ENCODE measurements at places on chromosomes 2 and 18.

- DNase-seq: no peak
Measured at GRCh38 chr18:31723639-31723989, 37.1 kb downstream of the SLC25A52 start.

DNA sequence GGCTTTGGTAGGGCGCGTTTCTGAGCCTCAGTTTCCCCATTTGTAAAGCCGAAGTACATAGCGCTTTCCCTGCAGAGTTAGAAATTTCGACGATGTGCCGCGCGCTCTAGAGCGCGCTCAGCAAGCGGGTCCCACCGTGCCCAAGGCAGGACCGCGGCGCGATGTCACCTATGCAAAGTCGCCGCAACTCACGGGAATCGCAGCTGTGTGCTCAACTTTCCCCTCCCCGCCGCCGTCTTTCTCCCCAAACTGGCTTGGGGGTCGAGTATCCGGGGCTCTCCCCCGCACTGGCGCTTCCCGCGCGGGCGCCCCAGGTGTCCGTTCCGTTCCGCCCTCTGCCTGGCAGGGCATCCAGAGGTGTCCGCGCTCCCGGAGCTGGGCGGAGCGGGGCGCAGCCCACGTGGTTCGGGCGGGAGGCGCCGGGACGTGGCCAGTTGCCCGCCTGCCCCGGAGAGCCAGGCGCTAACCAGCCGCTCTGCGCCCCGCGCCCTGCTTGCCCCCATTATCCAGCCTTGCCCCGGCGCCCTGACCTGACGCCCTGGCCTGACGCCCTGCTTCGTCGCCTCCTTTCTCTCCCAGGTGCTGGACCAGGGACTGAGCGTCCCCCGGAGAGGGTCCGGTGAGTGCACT, at the start of gene MLPH:
Gene MLPH, plus strand, starts transcription at position 433 of the 630 bp plus-strand sequence. CDS start 6,176 bp downstream, outside the sequence.
- no peak for DNase-seq

GRCh38 chr2:134336352-134336751, 82.5 kb downstream of the MGAT5 start:
- DNase-seq: no peak

- DNase-seq: no peak
Measured at GRCh38 chr18:4986677-4987076, 210.4 kb downstream of the AKAIN1 start.

- no peak for DNase-seq
Measured at GRCh38 chr18:75052475-75052874, 156.5 kb downstream of the PTGR3 start.

DNA sequence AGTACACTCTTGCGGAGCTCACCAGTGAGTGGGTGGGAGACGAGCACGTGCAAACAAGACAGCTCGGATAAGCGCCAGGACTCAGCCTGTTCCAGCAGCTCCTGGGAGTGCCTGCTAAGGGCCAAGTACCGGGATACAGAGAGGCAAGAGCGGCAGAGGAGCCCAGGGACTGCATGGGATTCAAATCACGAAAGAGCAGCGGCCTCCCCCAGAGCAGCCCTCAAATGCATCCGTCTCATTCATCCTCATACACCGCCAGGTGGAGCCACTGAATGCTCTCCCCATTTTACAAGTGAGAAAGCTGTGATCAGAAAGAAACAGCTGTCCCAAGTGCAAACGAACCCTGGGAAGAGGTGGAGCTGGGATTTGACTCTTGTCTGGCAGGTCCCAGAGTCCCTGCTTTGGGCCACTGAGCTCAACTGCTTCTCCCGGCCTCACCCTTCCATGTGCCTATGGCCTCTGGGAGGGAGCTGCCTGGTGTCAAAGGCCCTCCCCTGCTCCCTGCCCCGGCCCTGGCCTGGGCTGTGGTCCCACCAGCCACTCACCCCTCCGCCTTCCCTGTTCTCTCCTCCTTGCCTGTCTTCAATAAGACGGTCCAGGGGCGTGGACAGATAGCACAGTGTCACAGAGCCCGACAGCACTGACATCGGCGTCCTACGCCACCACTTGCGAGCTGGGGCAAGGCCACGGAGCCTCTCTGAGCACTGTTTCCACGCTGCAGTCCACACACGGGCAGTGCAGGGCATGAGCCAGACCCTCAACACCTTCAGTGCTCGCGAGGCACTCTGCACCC, 72.8 kb upstream of the TAF1B start:
- peak; percentile 77 for DNase-seq

DNA sequence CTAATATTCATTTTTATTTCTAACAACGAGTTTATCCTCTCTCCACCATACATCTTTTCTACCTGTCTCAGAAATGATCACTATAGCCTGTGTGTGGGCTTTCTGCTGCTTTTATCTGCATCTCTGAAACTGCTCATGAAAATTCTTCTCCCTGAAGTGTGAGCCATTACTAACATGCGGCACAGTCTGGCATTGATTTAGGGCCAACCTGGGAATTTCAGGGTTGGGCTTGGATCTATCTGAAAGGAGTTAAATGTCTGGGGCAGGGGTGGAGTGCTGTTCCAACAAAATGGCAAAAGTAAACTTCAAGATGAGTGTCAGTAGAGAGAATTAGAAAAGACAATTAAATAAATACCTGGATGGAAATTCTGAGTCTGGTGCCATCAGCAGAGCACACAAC, 198.2 kb upstream of the OSR1 start:
- DNase-seq: no peak

DNA sequence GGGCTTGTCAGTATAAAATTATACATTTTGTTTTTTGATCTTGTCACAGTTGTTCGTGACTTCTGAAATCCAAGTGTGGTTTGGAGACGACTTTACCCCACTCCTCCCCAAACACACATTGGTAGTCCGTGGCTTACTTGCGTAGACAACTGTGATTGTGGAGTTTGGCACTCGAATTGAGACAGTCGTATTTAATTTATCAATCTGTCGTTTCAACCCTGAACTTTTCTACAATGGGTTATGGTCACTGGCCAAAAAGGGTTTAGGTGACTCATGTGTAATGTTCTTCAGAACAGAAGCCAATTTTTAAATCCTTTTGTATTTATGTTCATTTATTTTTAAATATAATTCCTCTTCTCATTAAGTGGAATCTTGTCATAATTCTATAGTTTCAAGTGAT, 129.9 kb downstream of the SPTBN1 start:
- no peak for DNase-seq

DNA sequence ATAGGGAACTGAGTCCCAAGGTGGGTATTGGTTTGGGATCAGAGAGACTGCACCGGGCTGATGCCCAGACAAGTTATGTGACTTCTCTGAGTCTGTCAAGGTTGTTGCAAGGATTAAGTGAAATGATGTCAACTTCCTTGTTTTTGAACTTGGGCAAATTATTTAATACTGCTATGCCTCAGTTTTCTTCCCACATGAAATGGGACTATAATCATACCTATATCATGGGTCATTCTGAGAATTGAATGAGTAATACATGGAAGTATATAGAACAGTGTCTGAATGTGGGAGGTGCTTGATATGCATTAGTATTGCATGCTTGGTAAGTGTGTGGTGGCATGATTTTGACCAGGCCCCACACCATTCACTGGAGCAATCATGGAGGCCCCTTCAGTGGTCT, 99.0 kb downstream of the PRKCE start:
- DNase-seq: no peak

DNA sequence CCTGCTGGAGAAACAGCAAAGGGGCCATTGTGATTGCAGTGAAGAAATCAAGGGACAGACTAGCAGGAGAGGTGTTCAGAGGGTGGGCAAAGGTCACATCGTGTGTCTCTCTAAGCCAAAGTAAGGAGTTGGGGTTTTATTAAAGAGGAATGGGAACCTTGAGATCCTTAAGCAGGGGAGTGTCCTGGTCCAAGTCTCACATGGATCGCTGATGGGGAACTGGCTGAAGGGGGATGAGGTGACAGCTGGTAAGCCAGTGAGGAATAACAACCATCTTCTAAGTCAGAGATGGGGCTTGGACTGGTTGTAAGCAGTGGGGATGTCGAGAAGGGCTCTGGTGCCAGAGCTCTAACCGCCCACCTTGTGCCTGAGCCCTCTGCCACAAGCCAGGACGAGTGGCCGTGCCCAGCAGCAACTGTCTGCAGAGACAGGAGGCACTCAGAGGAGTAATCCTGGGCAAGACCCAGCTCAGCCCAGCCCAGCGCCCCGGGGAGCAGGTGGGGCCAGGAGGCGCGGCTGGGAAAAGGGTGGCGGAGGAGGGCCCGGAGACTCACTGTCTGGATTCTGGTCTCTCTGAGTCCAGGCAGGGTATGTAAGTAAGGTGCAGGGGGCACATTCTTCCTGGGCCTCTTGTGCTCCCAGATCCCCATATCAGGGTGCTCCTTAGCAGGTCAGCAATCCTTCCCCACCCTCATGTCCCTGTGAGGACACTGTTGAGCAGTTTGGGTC, 13.7 kb downstream of the WNT10A start:
- DNase-seq: no peak

DNA sequence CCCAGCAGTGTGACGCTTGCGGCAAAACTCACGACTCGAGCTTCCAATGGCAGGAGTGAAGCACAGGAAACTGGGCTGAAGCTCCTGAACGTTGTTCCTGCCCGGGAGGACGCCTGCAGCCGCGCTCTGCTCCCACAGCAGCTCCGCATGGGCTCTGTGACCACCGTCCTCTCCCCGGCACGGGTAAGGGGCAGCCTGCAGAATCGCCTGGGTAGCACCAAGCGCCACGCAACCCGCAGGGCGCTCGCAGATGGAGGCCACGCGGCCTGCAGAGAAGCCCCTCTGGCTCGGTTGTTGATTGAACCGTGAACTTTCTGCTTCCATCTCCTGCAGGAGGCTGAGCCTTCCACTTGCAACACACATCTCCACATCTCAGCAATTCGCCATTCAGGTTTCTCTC, 63.3 kb upstream of the ZNF236 start:
- DNase-seq: no peak

DNA sequence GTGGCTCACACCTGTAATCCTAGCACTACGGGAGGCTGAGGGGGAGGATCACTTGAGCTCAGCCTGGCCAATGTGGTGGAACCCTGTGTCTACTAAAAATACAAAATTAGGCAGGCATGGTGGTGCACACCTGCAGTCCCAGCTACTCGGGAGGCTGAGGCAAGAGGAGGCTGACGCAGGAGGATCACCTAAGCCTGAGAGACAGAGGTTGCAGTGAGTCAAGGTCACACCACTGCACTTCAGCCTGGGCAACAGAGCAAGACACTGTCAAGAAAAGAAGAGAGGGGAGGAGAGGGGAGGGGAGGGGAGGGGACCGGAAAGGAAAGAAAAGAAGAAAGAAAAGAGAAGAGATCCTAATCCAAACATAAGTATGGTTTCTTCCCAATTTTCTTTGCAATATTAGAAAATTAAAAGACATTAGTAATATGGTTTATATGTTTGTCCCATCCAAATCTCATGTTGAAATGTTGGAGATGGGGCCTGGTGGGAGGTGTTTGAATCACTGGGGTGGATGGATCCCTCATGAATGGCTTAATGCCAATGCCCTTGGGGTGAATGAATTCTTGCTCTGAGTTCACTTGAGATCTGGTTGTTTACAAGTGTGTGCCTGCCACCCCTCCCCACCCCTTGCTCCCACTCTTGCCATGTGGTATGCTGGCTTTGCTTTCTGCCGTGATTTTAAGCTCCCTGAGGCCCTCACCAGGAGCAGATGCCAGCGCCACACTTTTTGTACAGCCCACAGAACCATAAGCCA, 50.7 kb downstream of the TRIP12 start:
- no peak for DNase-seq

Measured in NB4 (cell line).